ENCODE measurements at places on chromosomes 16 and 17.

- no peak for DNase-seq
Measured at GRCh38 chr17:20156196-20157000, 147.2 kb downstream of the SPECC1 start.

- no peak for DNase-seq
Measured at GRCh38 chr17:67171560-67171959, 73.4 kb downstream of the HELZ start.

GRCh38 chr17:4204710-4205173, 59.0 kb downstream of the ANKFY1 start:
- DNase-seq: peak; percentile 89

DNA sequence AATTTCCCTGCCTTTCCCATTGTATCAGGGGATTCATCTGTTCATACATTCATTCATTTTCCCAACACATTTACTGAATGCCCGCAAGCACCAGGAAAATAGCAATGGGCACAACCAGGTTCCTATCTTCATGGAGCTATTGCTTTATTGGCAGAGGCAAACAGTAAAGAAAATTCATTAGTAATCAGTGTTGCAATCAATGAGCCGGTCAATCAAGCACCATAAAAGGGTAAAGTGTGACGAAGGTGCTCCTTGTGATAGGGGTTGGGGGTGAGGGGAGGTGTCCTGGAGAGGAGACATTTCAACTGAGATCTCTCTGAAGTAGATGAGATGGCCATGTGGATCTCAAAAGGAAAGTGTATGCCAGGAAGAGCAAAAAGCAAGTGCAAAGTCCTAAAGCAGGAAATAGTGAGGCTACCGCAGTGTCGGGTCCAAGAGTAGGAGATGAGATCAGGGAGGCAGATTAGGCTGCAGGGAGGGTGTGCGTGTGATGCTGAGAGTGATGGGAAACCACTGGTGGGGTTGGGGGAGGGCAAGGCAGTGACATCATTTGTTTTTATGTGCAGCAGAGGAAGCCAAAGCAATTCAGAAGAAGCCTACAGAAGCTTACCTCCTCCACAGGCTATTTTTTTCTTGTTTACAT, 28.4 kb downstream of the CDH13 start:
- DNase-seq: peak; percentile 50

- DNase-seq: no peak
Measured at GRCh38 chr16:86777381-86777946, 199.1 kb downstream of the FOXL1 start.

DNA sequence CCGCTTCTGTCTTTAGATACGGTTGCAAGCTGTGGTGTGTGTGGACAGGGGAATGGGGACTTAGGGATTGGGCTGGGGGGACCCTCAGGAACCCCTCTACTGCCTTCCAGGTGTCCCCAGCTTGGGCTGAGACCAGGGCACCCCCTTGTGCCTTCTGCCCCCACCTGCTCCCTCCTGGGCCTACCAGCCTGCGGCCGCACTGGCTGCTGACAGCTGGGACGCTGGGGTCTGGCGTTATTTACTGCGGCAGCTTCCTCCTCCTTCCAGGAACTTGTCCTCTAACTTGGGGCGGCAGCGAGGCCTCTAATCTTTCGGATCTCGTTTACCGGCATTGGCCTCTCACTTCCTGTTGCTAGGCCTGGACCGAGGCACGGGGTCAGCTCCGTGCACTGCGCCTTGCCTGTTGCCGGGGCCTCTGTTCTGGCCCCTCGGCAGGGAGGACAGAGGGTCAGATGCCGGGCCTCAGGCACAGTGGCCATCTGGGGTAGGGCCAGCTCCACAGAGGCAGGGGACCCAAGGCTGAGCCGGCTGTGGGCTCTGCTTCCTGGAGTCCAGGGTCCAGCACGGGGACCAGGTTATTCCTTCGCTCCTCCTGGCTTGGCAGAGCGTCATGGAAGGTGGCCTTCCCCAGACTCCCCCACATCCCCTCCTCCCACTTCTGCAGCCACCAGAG, 31.8 kb downstream of the TMEM235 start:
- no peak for DNase-seq

DNA sequence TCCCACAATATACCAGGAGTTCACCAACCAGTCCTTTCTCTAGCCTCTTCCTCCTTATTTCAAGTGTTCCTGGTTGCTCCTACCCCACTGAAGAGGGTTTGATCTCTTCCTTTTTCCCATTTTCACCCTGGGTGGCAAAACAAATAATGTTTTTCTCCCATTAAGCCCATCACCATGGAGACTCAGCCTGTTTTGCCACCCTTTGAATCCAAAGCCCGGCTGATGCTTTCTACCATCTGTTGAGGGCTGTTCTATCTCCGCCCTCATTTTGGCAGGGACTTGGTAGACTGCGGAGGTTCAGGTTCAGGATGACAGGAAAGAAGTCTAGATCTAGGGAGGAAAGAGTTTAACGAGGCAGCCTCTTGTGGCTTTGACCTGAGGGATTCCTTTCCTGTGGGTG, 2.6 kb downstream of the DNAH2 start:
- DNase-seq: no peak

GRCh38 chr17:13601776-13602551, at the start of gene HS3ST3A1:
Gene HS3ST3A1 (minus strand): TSS chr17:13601929. CDS start chr17:13601129, 800 bp downstream.
- no peak for DNase-seq

DNA sequence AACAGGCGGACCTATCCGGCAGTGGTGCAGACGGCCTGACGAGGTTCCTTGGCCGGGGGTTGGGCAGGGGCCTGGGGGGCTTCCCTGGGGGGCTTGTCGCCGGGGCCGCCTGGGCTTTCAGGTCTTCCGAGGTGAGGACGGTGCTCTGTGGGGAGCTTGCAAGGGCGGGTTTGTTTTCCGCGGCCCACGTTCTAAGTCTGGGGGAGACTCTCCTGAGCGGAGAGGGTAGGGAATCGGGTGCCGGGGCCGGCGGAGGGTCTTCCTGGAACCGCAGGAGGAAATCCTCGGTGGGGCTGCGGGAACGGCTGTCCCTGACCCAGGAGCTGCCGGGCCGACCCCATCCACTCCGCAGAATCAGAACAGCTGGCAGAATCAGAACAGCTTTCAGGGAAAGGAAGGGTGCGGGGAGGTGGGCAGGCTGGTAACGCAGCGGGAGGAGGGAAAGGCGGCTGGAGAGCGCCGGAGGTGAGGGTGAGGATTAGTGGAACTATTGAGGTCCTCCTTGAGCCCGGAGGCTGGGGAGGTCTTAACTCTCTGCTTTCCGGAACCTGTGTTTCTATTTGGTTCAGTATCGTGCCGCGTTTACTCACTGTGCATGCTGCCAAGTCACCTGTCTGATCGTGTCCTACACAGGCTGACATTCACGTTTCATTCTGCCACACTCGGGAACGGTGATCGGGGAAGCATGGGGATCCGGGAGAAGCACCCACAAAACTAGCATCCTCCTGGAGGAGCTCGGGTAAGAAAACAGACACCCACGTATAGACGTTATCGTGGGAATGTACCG, 28.9 kb downstream of the CPSF4L start:
- DNase-seq: no peak

- DNase-seq: no peak
Measured at GRCh38 chr16:16120382-16121184, 102.7 kb downstream of the ABCC6 start.

DNA sequence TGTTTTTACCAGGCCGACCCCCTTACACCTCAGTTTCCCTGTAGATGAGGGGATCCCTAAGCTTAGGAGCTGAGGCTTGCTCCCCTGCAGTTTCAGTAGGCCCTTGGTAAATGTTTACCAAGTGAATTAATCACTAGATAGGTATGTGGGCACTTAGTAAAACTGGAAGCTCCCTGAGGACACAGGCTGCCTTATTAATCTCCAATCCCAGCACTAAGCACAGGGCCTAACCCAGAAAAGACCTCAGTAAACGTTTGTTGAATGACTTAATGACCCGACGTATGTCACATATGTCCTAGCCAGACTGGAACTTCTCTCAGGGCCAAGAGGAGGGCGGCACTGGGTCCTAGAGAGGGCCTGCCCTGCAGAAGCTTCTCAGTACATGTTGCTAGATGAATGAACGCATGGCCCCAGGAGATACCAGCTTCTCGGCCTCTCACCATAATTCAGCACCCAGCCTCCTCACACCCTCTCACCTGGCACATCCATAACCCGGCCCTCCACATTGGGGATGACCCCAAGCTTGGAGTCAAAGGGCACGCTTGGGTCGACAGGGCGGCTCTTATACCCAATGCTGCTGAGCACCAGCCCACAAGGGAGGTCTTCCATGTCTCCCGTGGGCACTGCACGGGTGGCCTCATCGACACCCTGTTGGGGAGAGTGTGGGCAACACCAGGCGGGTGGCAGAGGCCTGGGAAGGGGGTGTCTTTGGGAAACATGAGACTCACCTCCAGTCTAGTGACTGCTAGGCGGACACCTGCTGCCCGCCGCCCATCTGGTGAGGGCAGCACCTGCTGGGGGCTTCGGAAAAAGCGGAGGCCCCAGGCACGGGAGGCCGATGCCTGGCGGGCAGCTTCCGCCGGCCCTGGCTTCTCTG, 4.0 kb upstream of the GRIN2C start:
- DNase-seq: no peak

DNA sequence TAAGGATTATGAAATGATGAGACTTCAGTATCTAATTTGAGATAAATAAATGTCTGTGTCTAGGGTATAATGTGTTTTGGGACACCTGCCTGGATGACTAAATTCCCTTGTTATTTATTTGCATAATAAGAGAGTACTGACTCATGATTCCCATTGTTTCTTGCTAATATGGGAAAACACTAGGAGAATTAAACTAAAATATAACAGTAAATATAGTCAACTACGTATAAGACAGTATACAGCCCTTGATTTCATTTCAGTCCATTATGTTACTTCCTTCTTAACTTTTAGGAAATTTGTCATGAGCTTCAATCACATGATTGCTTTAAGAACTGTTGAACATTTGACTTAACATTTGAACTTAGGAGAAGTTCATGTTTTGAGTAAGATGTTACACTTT, 62.4 kb downstream of the VMP1 start:
- no peak for DNase-seq

- no peak for DNase-seq
Measured at GRCh38 chr17:50304781-50305404, 30.6 kb downstream of the TMEM92 start.

DNA sequence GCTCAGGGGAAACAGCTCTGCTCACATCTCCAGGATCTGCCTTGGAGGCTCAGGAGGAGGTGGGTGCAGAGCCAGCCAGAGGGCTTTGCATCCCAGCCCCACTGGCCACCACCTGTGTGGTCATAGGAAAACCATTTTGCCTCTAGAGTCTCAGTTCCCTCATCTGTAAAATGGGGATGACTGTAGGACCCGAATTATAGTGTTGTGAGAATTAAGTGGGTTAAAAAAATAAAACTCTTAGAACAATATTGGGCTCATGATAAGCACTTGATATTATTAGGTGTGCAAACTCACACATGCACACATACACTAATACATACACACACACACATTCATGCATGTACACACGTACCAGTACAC, 19.4 kb upstream of the JPH3 start:
- DNase-seq: no peak

DNA sequence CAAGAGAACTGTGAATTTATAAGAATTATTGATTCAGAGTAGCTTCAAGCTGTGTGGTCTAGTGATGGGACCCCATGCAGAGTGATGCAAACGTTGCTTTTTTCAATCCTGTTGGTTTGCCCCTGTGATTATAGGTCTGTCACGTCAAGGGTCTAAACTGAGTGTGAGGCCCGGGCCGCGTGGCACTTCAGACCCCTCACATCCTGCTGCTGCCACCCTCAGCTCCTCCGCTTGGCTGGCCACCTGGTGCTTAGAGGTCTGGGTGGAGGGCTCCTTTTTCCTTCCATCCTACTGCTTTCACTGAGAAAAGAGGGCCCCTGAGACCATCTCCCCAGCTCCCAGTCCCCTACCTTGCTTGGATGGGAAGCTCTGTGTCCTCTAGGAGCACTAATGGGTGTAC, 12.0 kb downstream of the MYL4 start:
- DNase-seq: no peak

GRCh38 chr16:48870141-48870540, 260.2 kb upstream of the N4BP1 start:
- no peak for DNase-seq

GRCh38 chr16:67187175-67187890, 2.6 kb downstream of the EXOC3L1 start:
- no peak for DNase-seq

GRCh38 chr17:2087597-2088211, 32.8 kb downstream of the HIC1 start:
- no peak for DNase-seq

DNA sequence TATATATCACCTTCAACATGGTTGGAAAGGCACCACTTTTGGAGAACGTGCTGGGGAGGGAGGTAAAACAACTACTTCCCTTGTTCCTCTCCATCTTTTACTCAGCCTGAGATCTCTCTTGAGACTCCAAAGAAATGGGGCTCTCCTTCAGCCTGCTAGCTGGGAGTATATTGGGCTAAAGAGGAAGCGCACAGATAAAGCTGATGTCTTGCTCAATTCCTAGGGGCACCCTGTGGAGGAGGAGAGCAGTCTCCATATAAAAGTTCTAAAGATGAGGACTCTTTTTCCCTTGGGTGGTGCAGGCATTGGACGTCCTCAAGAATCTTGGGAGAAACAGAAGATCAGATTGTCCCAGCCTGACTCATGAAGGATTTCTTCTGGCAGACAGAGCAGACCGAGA, 4.6 kb upstream of the ETV4 start:
- no peak for DNase-seq

DNA sequence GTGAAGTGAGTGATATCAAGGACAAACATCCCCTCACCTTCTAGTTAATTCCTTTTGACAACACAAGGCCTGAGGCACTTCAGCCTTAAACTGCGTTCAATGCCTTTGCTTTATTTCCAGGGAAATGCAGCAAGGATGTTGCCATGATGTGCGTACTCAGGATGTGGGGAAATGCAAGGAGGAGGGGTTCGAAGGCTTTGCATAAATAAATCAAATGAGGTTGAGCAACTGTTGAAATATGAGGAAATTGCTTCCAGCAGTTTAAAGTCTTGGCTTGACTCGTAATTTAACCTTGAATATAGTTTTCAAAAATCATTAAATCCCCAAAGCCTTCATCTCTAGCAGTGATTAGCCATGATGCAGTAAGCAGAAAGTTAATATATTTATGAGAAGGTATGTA, 81.8 kb upstream of the CCL2 start:
- peak; percentile 27 for DNase-seq

- DNase-seq: no peak
Measured at GRCh38 chr17:34993031-34993430, 12.7 kb downstream of the LIG3 start.

DNA sequence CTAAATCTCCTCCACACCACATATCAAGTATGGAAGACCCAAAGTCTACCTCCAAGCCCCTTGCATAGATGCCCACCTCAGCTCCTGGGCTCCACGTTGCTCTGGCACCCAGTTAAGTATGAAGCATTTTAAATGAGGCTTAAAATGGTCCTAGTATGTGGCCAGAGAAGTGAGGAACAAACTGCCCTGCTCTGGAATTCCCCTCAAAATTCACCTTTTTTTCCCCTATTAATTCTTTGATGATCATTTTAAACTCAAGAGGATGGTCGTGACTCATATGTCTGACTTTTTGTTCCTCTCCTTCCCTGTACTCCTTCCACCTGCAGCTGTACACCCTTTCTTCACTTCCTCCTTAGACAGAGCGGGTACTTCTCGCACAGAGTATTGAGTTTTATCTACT, 234.5 kb upstream of the MYOCD start:
- DNase-seq: no peak
